Dorsolateral prefrontal cortex (tissue), 122 donors: ENCODE measurements at places on chromosomes 1 and 21.

DNA sequence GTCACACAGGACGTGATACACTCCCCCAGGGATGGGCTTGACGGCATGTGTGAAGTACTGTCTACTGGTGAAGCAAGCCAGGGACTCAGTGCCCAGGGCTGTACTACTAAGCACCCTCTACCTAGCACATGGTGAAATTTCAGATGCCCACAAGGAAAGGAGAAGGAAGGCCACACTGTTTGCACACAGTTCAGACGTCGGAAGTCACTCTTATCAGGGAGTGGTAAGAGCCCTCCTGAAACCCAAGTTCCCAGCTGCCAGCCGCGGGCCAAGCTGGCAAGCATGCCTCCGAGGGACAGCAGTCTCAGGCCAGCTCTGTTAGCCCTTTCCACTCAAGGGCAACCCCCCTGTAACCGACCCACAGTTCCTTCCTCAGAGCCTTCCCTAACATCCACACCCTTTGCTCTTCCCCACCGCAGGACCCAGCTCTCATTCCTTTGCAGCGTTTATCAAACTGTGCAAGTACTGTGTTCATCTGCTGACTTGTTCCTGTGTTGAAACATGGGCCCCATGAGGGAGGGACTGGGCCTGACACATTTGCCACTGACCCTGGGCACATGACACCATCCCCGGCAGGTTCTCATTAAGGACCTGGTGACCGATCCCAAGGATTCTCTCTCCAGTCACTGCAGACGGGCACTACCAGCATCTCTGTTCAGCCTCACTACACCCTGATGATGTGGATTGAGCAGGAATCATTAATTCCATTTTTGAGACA, 58.5 kb downstream of the SLC66A1 start:
- no peak for DNase-seq

DNA sequence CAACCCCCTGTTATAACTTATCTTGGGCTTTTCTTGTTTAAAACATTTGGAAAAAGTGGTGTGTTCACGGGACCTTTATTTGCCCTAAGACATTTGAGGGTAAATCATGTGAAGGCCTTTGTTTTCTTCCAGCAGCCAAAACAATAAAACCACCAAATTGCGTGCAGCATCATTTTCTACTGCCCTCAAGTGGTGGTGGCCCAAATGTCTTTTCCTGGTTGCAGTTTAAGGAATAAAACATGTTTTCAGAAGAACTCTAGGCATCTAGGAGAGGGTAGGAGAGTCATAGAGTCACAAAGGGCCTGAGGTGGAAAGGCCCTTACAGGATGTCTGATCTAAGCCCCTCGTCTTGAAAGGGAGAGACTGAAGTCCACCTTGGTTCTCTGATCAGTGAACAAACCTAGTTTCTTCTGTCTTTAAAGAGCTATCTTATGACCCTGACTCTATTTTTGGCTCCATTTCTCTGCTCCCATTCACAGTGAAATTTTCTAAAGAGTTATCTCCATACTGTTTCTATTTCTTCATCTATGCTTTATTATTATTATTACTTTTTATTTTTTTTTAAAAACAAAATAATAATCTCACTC, 16.0 kb upstream of the EPS15 start:
- DNase-seq: peak; percentile 56

GRCh38 chr1:171636141-171636540, 14.1 kb downstream of the MYOCOS start:
- DNase-seq: no peak

DNA sequence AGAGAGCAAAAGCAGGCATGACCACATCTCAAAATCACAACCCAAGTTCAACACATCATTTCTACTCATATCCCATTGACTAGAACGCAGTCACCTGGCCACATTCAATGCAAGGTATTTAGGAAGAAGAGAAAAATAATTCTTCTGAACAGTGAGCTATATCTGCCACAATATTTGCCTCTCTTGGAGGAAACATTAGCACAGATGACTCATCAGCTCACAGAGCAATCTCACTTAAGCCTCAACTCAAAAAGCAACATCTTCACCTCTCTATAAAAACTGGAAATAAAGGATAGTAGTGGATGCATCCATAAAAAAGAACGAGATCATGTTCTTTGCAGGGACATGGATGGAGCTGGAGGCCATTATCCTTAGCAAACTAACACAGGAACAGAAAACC, 143.9 kb upstream of the FMN2 start:
- no peak for DNase-seq

GRCh38 chr1:193569096-193569982, 382.9 kb upstream of the B3GALT2 start:
- DNase-seq: no peak

DNA sequence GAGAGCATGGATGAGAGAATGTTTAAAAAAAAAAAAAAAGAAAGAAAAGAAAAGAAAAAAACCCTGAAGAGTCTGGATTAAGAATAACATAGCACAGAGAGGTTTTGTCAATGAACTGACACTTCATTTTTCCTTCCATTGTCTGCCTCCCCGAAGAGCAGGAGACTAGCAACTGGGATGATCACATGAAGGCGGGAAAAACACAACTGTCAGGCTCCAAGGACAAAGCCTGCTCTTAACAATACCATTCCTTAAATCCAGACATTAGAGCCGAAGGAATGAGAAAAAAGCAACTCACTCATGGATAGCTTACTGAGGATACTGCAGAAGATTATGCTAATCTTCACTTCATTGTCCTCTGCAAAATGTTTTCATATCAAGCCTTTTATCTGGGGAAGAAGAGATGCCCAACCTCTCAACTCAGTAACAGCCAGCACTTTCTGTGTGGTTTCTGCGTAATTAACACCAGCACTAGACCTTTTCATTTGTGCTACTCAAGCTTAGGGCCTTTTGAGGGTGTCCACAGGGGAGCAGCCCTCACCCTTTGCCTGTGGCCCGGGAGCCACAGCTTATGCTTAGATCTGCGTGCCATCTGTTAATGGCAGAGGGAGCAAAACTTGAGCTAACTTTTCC, 182.3 kb downstream of the BARHL2 start:
- no peak for DNase-seq

DNA sequence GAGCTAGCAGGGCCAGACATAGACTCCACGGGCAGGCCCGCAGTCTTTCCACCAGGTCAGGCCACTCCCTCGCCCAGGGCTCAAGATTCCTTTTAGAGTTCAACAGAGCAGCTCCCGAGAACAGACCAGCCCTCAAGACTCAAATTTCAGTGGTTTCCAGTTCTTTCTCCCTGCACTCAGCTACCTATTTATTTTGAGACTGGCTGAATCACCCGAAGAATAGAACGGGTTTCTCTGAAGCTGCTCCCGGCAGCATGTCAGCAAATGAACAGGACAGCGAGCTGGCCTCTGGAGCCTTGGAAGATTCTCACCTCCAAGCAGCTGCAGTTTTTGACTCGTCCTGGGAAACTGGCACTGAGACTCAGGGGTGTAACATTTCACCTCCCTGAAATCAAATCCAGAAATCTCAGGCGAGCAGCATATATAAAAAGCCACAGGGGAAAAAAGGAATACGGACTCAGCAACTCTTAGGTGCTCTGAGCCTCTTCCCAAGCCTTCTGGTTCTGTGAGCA, 177.9 kb downstream of the CLIC6 start:
- DNase-seq: no peak

DNA sequence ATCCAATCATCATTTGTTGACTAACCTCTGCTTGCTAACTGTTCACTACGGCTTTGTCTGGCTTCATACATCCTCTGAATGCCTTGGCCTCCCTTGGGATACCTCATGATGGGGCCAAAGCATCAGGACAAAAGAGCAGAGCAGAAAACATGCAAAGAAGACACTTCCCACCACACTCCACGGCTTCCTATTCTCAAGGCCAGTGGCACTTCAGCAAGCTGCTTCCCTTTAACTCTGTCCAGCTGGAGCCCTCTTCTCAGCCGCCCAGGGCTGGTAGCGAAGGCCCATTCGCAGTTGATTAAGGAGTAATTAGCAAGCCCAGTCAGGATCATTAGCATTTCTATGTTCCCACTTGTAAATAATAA, 224.3 kb upstream of the FGGY start:
- DNase-seq: no peak

GRCh38 chr1:162383091-162383490, 1.6 kb downstream of the C1orf226 start:
- no peak for DNase-seq

DNA sequence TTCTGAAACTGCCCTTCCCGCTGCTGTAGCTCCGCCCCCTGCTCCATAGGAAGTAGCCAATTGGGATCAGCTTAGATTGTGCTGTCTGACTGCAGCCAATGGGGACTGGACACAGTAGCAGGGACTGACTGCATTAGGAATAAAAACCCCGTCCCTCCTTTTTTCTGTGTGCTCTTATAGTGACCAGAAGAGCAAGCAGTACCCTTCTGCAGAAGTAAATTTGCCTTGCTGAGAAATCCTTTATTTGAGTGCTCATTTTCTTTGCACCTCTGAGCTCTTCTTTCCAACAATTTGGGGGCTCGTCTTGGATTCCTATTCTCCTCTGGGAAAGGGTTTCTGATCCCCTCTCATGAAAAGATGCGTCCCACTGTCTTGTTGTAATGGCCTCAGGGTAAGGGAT, 16.2 kb downstream of the OR2L13 start:
- no peak for DNase-seq

DNA sequence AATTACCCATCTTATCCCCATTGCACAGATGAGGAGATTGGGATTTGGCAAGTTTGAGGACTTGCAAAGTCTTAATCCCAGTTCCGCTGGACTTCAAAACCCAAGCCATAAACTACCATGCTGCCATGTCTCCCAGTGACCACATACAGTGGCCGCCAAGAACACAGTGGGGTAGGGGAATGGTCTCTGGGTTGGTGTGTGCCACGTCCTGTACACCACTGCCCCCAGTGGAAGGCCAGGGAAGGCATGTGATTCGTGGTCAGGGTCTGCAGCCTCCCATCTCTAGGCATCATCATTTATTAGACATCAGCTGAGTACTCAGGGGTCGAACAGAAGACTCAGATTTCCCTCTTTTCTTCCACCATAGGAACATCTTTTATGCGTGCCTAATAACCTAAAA, 76.0 kb downstream of the MAN1C1 start:
- DNase-seq: no peak

GRCh38 chr1:159828581-159829272, 2.1 kb downstream of the SLAMF8 start:
- DNase-seq: no peak

DNA sequence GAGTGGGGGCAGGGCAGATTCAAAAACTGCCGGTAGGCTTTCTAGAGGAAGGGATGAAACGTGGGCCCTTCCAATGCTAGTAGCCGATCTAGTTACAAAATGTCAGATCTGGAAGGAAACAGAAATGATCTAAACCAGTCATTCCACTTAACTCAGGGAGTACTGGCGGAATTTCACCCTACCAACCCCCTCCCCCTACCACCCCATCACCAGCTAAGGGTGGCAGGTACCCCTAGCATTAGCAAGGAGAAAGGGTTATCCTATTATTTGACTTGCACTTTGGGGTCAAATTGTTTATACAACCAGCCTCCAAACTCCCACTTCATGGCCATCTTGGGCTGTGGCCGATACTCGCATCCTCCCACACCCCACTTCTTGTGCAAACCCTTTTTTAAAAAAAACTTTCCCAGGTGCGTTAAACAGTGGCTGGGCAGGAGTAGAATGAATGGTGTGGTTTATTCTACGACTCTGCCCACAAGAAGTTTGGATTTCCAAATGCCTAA, 644 bp upstream of the MRPL24 start:
- DNase-seq: no peak

DNA sequence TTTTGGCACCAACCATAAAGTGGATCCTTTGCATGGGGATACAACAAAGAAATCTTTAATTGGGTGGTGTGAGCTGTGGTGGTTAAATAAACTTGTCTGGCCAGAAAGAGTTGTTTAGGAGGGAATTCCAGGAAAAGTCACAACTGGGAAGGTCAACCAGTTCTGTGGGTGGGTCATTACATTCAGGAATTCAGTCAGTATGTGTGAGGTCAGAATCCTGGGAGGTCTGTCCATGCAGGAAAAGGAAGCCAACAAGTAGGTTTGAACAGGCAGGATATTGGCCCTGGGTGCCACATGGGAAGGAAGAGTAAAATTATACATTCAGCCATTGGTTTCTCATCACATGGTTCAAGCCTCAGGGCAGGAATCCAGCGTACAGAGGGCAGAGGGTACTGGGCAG, 162.3 kb upstream of the ADAMTS5 start:
- DNase-seq: no peak

- DNase-seq: no peak
Observed at GRCh38 chr1:46642115-46642680, 25.6 kb upstream of the MOB3C start.

GRCh38 chr21:25931765-25932164, 197.0 kb downstream of the GABPA start:
- no peak for DNase-seq

GRCh38 chr1:229579059-229579673, 20.7 kb upstream of the ABCB10 start:
- peak; percentile 71 for DNase-seq

DNA sequence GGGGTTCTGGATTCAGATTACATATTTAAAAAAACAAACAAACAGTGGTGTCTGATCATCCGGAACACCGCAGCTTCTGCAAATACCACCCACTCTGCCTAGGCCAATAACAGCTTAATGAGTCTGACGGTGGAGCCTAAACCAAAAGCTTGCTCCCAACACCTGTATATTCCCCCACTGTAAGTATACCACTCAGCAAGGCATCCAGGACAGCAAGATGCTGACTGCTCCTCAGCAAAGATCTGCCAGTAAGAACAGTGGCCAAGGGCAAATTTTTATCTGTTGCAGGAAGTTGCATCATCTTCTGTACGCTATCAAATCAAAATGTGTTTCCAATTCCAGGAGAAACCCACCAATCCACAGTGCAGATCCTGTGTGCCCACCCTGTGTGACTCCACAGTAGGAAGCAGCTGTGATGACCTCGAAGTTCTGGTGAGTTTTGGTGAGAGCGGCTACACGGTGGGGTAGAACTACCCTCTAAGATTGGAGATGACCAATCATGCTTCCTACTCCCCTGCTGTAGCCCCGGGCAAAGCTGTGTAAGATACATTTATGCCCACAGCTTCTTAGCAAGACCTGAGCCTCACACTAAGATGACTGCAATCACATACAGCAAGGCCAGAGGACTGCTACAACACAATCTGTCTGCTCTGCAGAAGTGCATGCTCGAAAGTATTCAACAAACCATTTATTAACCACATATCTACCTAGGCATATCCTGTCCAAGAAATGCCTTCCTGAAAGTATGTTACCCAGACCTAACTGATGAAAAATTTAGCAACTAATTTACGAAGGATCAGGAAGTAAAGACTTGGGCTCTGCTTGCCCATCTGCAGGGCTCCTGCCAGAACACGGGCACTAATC, 30.5 kb downstream of the SIPA1L2 start:
- no peak for DNase-seq

- DNase-seq: no peak
Observed at GRCh38 chr1:179955287-179955680, 674 bp downstream of the CEP350 start.

DNA sequence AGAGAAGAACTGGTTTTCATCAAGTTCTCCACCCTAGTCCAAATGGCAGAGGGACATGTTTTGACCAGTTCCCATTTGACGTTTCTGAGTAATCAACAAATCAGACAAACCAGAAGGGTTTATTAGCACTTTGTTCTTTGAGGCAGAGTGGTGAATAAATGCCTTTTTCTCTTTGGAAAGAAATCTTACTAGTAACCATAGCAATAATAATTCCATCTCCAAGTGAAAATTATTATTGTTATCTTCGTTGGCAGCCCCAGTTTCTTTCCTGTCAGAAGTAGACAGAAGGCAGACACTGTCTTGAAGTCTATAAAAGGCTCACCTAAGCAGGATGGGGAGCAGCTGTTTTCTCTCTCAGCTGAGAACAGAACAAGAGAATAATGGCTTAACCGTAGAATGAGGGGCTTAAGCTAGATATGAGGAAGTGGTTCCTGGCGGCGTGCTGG, 391.6 kb downstream of the PBX1 start:
- no peak for DNase-seq

GRCh38 chr1:87778896-87779295, 450.2 kb downstream of the LMO4 start:
- DNase-seq: no peak
